ENCODE measurements at places on chromosomes 6 and 20.

DNA sequence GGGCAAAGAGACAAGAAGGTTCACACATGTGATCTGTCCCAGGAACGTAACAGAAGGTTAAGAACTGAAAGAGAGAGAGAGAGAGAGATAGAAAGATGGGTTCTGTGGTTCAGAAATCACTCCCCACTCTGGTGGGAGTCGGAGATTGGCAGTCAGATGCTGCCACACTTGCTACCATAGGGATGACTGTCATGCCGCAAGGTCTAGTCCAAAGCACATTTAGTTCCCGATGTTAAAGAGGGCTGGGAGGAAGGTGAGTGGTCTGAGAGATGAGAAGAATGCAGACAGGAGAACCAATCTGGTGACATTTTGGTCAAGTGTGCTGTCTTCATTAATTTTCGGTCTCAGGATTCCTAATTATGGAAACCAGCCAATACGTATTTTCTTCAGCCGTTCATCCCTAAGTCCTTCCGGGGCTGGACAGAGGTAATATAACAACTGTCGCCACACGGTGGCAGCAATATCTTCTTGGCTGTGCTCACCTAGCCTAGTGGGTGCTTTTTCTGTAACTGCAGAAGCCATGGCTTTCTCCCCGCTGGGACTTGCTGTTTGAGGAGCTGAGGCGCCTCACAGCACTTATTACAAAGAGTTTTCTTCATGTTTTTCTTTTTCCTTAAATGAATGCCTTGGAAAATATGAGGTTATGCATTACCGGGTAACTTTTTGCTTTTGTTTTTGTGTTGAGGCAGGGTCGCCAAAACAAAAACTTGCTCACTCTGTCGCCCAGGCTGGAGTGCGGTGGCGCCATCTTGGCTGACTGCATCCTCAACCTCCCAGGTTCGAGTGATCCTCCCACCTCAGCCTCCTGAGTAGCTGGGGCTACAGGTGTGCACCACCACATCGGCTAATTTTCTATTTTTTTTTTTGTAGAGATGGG is 46.0 kb downstream of the SLC35D3 start:
- peak; percentile 58 for DNase-seq

GRCh38 chr6:41626917-41627316 is 11.4 kb upstream of the MDFI start:
- DNase-seq: no peak

DNA sequence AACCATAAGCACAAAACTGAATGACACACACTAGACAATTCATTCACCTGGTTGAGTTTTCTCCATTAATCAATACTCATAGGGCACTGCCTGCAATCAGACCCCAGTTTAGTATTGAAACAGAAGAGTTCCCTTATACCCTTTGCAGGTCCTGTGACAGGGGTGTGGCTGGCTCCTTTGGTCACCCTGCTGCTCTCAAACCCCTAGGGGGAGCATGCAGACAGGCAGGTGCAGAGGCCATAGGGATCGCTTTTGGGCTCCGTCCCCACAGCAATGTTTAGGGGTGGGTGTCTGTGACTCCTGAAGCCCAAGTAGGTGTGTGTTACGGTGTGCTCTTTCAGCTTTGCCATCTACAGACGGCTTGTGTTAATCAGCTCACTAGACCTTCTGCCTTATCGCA is 210.4 kb downstream of the CENPW start:
- no peak for DNase-seq

GRCh38 chr20:25033265-25033923 is 24.5 kb downstream of the ACSS1 start:
- no peak for DNase-seq

GRCh38 chr6:49519660-49520059 is 19.9 kb downstream of the GLYATL3 start:
- no peak for DNase-seq

GRCh38 chr20:36720510-36720909 is 25.4 kb downstream of the NDRG3 start:
- DNase-seq: no peak

GRCh38 chr6:160190081-160190480 is 68.5 kb downstream of the SLC22A1 start:
- no peak for DNase-seq

DNA sequence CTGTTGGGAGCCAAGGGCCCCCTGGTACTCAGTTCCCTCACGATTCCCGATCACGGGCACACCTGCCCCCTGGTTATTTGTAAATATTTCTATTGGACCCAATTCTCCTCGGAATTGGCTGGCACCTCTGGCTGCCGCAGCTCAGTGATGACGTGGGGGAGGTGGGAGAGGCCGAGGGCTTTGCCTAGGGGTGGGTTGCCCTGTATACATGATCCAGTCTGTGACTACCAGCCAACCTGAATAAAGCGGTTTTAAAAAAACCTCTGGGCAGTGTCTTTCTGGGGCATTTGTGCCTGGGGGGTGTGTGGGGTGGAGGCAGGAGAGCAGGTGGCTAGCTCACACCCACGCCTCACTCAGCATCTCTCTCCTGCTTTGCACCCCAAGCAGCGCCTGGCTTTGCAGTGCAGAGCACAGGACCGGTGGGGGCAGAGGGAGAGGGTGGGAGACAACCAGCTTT is 42.2 kb downstream of the VSTM2L start:
- no peak for DNase-seq

DNA sequence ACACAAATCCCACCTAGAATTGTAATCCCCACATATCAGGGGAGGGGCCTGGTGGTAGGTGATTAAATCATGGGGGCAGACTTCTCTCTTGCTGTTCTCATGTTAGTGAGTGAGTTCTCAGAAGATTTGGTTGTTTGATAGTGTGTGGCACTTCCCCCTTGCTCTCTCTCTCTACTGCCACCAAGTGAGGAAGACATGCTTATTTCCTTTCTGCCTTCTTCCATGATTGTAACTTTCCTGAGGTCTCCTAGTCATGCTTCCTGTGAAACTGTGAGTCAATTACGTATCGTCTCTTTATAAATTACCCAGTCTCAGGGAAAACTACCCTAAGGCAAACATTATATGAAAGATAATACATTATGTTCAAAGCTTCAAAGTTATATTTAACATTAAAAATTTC is 1297.5 kb upstream of the CITED2 start:
- DNase-seq: no peak

GRCh38 chr6:143750877-143751276 is 73.1 kb downstream of the PHACTR2 start:
- no peak for DNase-seq

- no peak for DNase-seq
Measured at GRCh38 chr6:87572021-87572420, 17.8 kb downstream of the RARS2 start.

DNA sequence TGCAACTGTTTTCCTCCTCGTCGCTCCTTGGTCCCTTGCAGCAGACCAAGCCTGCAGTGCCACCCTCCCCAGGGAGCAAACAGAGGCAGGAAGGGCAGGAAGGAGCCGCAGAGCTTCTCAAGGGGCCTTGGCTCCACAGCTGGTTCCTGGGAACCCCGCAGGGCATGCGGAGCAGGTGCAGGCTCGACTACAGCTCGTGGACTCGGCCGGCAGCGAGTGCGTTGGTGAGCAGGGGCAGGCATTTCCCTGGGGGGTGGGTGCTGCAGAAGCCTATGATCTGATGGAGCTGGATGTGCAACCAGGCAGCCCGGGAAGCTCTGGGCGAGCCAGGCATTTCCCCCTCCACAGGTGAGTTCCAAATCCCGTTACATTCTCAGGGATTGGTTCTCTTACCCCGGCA is 37.1 kb downstream of the FRMD1 start:
- no peak for DNase-seq

GRCh38 chr6:89216411-89216810 is 747 bp downstream of the GABRR1 start:
- no peak for DNase-seq

DNA sequence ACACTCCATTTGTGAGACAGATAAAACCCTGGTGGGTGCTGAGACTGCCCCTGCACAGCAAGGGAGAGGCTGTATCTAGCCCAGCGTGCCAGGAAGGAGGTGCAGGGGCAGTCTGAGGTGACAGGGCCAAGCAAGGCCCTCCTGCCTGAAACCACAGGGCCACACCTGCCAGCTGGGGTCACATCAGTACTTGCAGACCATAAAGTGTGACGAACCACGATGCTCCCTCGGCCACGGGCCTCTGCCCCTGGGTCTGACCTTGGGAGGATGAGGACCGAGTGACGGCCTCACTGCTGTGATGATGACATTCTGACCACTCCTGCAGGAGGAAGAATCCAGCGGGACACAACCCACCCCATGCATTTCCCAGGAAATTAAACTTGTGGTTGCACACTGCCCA is 75.1 kb downstream of the NINL start:
- no peak for DNase-seq

- no peak for DNase-seq
Measured at GRCh38 chr6:17580518-17581048, 19.5 kb upstream of the FAM8A1 start.

DNA sequence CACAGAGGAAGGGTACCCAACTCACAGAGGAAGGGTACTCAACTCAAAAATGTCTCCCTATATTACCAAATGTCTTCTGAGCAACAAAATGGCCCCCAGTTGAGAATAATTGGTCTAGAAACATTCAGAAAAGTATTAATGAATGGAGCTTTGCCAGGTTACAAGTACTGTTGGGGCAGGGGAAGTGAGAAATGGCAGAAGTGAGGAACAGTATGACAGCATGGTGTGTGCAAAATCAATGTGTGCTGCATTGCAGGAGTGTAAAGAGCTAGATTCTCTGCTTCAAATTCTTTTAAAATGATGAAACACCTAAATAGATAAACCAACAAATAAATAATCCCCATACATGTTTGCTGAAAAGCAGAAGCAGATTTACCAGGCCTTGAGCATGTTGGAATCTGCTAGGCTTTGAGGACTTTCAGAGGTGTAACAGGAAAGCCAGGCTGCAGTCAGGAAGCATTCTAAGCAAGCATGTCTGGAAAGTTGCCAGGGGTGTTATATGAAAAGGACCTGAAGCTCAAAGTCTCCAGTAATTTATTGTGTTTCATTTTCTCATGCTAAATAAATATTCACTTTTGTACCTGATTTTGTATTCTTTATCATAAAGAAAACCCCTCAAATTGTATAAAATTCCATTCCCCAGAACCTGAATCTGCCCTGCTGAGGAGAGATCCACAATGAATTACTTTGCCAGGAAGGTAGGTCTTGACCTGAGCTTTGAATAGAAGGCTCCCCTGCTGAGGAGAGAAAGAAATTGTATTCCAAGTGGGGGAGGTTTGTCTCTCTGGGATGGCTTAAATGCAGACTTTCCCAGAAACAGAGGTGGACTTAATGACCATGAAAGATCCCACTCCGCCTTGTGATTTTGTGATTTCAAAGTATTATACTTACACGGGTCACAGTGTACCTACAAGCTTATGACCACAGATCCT is 265.0 kb upstream of the MARCKS start:
- DNase-seq: no peak

DNA sequence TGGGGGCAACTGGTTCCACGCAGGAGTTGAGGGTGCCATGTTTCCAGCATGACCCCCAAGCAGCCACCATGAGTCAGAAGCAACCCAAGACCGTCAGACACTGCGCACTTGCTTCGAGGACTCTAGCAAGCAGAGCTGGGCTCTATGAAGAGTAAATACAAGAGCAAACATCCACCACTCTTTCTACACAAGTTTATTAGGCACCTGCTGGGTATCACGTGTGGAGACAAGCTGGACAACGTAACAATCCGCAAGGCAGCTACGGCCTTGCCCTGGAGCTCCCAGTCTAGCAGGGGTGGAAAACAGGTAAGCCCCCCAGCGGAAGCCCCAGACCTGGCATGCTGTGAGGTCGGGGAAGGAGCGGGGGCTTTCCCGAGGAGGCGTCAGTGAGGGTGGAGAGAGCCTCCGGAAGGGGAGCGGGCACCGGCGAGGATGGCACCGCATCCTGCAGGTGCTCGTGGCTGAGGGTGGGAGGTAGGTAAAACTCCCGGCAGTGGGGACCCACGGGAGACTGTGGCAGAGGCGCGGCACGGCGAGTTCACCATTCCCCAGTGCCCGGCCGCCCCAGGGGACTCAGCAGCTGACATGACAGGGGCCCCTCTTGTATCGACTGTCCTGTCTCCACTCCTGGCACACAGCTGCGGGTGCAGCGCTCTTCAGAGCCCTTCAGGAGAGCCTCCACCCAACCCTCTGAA is 33.6 kb downstream of the GNAS-AS1 start:
- DNase-seq: no peak

GRCh38 chr6:10890151-10890550 is 3.3 kb downstream of the SYCP2L start:
- DNase-seq: no peak

DNA sequence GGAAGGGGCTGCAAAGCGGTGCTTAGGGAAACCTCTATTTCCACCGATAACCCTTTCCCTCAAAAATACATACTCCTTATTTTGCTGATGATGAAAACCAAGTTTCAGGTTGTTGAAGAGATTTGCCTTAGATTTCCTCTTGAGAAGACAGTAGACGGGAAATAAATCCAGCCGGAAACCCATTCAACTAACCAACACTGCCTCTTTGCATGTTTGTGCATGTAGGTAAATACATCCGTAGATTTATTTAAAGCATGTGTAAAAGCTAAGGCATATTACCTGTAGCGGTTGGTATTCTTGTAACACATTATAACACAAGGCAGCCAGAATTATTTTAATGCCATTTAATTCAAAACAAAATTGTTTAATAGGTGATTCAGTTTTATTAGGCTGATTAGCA is 136.3 kb upstream of the SLC22A23 start:
- DNase-seq: no peak

- DNase-seq: no peak
Measured at GRCh38 chr6:139430899-139431601, 56.6 kb upstream of the CITED2 start.

GRCh38 chr20:2891343-2891742 is 18.1 kb downstream of the PTPRA start:
- no peak for DNase-seq

GRCh38 chr6:8383584-8383983 is 51.8 kb downstream of the SLC35B3 start:
- no peak for DNase-seq

DNA sequence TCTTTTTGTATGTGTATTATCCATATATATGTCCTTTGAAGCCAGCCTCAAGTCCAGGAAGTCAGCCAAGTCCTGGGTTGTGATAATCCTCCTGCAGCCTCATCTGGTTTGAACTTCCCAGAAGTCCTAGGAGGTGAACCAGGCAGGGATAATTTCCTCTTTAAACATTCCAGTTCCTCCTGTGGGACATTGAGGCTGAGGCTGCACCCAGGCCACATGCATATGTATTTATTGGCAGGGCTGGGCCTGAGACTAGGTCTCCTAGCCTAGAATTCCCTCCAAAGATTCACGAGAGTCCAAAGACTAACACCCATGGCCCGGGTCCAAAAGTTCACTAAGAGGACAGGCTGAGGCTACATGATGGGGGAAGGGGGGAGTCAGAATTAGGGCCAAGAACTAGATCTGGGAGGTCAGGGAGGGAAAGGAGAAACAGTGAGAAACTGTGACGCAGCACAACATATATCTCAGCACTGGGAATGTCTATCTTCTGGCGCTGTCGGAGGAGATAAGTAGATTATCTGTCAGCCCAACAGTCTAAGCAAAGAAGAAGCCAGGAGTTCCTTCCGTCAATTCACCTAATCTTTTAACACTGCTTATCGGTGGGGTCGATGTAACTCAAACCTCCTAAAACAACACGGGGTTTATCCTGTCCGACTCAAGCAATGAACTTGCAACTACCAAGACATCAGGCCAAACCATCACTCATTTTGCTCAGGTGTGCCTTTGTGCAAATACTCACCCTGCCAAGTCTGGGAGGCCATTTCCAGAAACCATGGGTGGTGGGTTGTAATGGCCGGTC is 43.3 kb downstream of the SNX5 start:
- no peak for DNase-seq

GRCh38 chr6:15351631-15352030 is 105.8 kb downstream of the JARID2 start:
- DNase-seq: no peak

Data from GM12891 (cell line).